ENCODE measurements at places on chromosomes 12 and 14.

DNA sequence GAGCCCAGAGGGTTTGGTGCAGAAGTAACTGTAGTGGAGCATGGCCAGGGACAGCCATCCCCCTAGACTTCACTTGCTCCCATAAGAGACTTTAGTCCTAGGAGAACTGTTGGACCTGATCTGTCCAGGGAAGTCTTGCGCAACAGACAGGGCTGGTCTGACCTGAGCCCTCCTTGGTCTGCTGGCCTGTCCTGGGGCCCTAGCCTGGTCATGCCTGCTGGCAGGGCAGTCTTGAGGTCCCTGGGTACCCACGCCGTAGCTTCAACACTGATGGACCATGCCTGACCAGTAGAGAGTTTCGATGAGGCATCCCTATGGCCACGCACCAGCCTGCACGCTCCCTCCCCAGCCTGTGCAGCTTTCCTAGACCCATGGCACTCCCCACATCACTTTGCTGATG, 305.7 kb downstream of the GPHN start:
- DNase-seq = no peak

- peak; percentile 16 for DNase-seq
Observed at GRCh38 chr12:103161582-103162362, 204.3 kb downstream of the ASCL1 start.

DNA sequence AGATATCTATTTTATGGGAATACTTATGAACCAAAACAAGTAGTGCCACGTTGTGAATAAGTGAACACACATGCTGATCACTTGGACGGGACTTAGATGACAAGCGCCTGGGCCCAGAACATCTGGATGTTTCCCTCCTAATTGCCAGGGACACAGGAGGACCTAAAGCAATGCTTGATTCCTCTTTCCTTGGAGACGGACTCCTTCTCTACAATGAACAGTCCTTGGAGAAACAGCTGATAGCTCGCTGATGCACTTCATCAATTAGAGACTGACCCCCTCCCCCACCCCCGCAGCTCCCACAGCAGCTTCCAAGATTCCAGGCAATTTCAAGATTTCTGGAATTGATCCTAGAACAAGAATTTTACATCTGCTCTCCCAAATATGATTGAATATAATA, 86.4 kb downstream of the ST8SIA1 start:
- no peak for DNase-seq

DNA sequence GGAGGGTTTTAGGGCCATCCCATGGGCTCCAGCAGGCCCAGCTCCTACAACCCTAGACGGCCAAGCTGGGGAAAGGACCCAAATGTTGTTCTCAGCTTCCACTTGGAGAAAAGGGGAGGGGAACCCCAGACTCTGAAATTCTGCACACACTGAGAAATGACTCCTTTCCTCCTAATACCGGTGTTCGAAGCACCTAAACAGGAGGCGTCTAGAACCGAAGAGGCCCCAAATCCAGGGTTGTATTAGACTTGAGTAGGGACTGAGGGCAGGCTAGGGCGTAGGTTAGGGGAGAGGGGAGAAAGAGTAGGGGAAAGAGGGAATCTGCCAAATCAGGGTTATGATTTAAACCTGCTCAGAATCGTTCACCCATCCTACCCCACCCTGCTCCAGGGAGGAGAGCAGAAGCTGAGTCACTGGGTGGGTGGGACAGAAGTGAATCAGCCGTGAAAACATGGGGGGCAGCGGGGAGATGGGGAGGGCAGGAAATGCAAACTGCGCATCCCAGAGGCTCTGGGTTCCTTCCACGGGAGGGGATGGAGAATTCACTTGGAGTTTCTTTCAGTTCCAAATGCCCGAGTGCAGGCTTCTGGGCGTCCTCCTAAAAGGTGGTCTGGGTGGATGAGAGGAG, 1.0 kb downstream of the IGFBP6 start:
- DNase-seq = no peak

- no peak for DNase-seq
Observed at GRCh38 chr14:19823765-19824164, 20.2 kb downstream of the OR4N2 start.

GRCh38 chr14:32702562-32702961, 236.1 kb upstream of the NPAS3 start:
- peak; percentile 88 for DNase-seq

GRCh38 chr14:75252254-75252837, 26.3 kb upstream of the FOS start:
- DNase-seq = no peak

GRCh38 chr12:96025518-96025917, 9.9 kb downstream of the LTA4H start:
- DNase-seq = no peak

DNA sequence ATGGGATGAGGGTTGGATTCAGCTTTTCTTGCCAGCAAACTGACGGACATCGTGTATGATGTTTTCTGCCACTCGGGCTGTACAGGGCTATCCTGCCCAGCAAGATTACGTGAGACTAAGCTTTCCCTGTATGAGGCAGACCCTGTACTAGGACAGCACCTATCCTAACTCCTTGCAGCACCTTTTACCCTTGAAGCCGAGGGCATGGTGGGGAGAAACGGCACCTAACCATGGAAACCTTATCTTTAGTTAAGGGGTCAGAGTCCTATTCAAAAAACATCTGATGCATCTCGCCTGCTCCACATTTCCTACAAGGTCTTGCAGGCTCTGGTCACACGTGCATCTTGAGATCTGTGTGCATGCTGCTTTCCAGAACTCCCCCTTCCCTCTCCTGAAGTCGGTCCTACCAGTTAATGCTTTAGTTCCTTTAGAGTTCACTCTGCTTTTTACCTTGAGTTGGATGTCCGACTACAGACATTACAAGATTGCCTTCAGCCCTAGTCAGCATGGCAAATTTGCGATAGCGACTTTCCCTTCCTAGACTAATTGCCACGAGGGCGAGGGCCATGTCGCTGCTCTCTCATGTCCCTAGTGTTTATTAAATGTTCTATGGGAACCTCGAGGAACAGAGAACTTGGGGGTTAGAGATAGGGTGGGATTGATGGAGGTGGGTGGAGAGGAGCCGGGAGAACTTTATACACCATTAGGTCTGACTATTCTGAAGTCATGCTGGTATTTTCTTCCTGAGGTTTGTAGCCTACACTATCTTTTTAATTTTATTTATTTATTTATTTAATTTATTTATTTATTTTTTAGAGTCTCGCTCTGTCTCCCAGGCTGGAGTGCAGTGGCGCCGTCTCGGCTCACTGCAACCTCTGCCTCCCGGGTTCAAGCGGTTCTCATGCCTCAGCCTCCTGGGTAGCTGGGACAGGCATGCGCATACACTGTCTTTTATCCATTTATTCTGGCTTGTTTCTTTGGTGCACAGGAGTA, 6.6 kb downstream of the RAN start:
- no peak for DNase-seq

DNA sequence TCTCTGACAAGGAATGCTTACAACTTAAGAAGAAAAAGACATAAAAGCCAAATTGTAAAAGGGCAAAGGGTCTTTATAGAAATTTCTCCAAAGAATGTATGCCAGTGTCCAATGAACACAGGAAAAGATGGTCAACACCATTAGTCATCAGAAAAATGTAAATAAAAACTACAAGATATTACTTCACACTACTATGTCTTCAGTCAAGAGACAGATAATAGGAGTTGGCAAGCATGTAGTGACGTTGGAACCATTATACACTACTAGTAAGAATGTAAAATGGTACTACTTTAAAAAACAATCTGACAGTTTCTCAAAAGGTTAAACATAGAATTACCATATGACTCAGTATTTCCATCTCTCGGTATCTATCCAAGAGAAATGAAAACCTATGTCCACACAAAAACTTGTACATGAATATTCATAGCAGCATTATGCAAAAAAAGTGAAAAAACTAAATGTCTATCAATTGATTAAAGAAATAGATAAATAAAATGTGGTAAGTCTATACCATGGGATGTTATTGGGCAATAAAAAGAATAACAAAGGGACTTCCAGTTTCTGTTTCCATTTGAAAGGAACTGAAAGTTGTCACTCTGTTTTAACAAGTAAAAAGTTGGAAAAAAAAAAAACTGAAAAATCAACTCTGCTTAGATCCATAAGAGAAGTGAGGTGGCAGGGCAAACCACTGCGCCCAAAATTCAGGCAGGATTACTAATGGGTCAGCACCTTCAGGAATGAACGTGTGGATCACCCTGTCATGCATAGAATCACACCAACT, 69.8 kb downstream of the ALG10B start:
- DNase-seq = no peak

GRCh38 chr14:92706386-92706785, 42.0 kb downstream of the LGMN start:
- DNase-seq = no peak

DNA sequence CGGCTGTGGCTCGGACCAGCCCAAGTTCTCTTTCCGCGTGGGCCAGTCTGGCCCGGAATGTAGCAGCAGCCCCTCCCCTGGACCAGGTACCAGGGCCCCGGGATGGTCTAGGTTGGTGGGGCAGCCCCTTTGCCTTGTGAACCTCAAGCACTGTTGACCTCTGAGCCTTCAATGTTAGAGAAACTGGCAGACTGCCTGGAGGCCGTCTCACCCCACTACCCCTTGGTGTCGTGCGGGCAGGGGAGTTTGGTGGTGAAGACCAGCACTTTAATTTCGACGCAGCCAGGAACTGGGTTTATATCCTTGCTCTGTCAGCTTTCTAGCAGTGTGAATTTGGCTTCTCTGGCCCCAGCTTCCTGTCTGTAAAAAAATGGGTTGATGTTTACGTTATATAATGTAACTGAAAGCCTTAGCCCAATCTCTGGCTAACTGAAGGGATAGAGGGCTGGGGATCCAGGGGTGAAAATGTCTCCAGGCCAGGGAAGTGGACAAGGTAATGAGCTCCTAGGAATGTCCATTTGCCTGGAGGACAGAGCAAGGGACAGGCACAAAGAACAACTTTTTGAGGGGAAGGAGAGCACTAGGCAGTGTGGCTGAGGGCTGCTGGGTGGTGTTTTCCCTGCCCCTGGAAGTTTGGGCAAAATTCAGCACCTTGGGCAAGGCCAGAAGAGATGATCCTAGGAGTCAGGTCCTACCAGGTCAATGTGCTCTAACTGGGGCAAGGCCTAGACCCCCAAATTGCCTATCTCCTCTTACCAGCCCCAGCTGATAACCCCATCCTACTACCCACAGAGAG, 11.4 kb downstream of the MCRS1 start:
- DNase-seq = no peak

- no peak for DNase-seq
Observed at GRCh38 chr14:95121911-95122620, 35.3 kb downstream of the DICER1 start.

- no peak for DNase-seq
Observed at GRCh38 chr14:98290596-98290995, 981.4 kb downstream of the BCL11B start.

GRCh38 chr14:92340931-92341330, 18.0 kb downstream of the SLC24A4 start:
- no peak for DNase-seq

GRCh38 chr12:62866451-62867082, 68.4 kb downstream of the PPM1H start:
- no peak for DNase-seq

- no peak for DNase-seq
Observed at GRCh38 chr12:13505636-13506035, 309.1 kb downstream of the EMP1 start.

- DNase-seq = no peak
Observed at GRCh38 chr12:87317302-87317701, 711.9 kb downstream of the C12orf50 start.

DNA sequence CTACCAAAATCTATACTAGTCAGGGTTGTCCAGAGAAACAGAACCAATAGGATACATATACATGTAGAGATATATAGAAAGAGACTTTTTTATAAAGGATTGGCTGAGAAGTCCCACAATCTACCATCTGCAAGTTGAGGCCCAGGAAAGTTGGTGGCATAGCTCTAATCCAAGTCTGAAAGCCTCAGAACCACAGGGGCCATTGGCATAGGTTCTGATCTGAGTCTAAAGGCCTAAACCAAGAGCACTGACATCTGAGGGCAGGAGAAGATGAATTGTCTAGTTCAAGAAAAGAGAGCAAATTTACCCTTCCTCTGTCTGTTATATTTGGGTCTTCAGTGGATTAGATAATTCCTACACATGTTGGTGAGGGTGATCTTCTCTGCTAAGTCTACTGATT, 433.1 kb downstream of the ADAMTS20 start:
- DNase-seq = no peak
